Left renal pelvis (tissue), 4 donors: ENCODE measurements at places on chromosomes 1 and 21. TPM values are rescaled to one million over a fixed set of nuclear protein-coding genes. Genes with fewer than 3 reads are reported as not detected.

DNA sequence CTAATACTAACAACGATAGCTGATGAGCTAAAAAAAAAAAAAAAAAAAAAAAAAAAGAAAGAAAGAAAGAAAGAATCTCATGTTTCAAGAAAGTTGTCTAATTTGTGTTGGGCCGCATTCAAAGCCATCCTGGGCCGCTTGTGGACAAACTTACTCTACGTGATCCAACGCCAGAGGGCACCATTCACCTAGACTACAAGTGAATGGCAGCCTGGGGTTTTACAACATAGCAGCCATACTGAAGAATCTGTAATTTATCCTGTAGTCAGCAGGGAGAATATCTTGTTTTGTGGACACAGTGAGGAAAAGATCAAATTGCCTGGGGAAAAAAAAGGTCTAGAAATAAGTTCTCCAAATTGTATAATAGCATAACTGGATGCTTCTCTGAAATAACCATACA is 47.0 kb downstream of the CYP2J2 start:
- peak; percentile 29 for DNase-seq

DNA sequence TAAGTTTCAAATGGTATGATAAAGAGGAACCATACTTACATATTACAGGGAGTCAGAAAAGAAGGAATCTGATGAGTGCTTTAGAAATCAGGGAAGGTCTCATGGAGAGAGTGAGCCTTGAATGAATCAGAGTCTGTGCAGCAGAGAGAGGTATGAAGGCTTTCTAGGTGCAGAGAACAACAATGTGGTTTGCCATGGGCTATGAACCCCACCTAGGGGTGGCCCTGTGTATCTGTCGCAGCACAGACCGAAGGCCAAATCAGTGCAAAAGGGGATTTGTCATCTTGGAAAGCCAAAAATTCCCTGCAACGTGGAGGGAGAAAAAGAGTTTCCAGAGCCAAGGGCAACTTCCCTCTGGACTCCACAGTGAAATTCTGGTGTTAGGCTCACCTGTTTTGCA is 3.5 kb downstream of the PAPPA2 start:
- no peak for DNase-seq

DNA sequence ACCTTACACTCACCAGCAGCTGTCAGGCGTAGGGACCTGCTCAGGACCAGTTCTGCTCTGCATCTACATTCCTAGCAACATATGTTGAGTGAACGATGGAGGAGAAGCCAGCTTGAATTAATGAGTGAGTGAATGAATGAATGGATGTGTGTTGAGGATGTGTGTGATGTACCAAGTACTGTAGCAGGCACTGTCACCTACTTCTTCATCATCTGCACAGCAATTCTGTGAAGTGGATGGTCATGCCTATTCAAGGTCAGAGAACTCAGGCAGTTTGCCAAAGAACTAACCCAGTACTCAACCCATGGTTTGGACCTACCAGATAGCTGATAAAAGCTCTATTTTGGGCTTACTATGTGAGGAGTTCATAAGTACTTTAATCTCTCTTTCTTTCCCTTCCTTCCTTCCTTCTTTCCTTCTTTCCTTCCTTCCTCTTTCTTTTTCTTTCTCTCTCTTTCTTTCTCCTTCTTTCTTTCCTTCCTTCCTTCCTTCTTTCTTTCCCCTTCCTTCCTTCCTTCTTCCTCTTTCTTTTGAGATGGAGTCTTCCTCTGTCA is 56.9 kb downstream of the ATP1A1 start:
- no peak for DNase-seq

DNA sequence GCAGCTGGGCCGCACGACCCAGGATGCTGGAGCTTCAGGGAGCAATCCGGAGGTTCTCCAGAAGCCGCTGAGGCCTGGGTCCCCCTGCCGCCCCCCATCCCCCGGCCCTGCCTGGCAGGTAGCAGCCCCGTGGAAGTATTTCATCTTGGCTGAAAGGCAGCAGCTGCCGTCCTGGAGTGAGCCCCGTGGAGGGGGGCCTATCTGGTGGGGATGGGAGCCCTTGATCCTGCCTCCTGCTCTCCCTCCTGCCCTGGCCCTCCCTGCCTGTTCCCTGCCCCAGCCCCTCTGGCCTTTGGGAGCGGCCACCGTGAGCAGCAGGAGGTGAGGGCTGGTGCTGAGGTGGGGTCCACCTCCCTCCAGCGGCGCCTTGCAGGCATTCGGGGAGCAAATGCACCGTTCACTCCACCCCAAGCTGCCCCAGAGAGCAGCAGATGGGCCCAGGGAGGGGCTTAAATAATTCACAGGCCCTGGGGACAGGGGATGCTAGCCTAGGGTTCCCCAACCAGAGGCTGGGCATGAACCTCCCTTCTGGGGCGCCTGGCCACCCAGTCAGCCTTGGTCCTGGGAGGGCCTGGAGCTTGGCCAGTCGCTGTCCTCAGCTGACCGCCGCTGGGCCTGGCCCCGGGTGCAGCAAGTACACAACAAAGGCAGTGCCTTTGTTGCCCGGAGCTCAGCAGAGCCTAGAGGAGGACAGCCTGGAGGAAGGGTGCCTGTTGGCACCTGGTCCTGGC is 23.7 kb upstream of the PLCH2 start:
- DNase-seq: no peak

GRCh38 chr1:234107416-234108021 is 203.0 kb downstream of the SLC35F3 start:
- no peak for DNase-seq

GRCh38 chr1:192530254-192530653 is 45.3 kb upstream of the RGS1 start:
- DNase-seq: no peak

DNA sequence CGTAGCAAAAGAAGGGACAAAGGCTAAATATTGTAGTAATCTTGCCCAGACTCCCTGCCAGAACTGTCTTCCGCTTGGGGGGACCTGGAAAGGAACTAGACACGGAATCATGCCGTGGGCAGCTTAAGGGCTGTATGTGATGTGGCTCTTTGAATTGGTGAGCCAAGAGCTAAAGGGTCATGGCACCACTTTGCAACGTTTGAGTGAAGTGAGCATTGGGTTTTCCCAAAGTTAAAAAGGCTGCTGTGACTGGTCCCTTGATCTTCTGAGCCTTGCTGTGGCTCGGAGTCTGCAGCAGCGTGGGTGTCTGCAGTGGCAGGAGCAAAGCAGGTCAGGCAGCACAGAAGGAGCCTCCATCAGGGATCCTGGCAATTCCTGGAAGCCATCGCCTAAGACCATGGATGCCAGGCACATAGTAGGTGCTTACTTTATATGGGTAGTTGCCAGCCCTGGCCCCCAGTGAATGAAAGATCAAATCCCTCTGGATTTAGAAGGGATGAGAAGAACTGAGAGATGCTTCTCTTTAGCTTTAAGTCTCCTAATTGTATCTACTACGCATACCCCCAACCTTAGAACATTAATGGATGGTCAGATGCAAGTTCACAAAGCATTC is 1.8 kb downstream of the SMYD2 start:
- DNase-seq: no peak

CNKSR1 gene
- polyA plus RNA-seq: 20.9 TPM

UTS2 gene
- polyA plus RNA-seq: not detected

LY9 gene
- polyA plus RNA-seq: 0.49 TPM

SHE gene
- 8.5 TPM for polyA plus RNA-seq

CFH gene
- polyA plus RNA-seq: 102 TPM
